Psoas muscle (tissue), 8 donors: ENCODE measurements at places on chromosomes 7 and 10. TPM values are rescaled to one million over a fixed set of nuclear protein-coding genes. Genes with fewer than 3 reads are reported as not detected.

GRCh38 chr10:124547647-124548168, 86.1 kb downstream of the LHPP start:
- H3K27ac ChIP-seq: peak overlapping the region; percentile 79
- H3K4me3 ChIP-seq: peak overlapping the region; percentile 53
- peaks cover 7% of the 10 kb centered on the region for H3K4me1 ChIP-seq
- DNase-seq: peak; percentile 78
- H3K27me3 ChIP-seq: no peaks in the 10 kb centered on the region

GRCh38 chr10:8581521-8582225, 527.2 kb downstream of the GATA3 start:
- no peak for DNase-seq
- H3K27ac ChIP-seq: no peak overlapping the region
- no peaks in the 10 kb centered on the region for H3K27me3 ChIP-seq

- no peaks in the 10 kb centered on the region for H3K27me3 ChIP-seq
- no peak overlapping the region for H3K4me3 ChIP-seq
- DNase-seq: no peak
- no peaks in the 10 kb centered on the region for H3K4me1 ChIP-seq
- no peaks in the 10 kb centered on the region for H3K36me3 ChIP-seq
- H3K27ac ChIP-seq: no peak overlapping the region
Measured at GRCh38 chr7:38448584-38449234, 175.3 kb upstream of the TARP start.

DNA sequence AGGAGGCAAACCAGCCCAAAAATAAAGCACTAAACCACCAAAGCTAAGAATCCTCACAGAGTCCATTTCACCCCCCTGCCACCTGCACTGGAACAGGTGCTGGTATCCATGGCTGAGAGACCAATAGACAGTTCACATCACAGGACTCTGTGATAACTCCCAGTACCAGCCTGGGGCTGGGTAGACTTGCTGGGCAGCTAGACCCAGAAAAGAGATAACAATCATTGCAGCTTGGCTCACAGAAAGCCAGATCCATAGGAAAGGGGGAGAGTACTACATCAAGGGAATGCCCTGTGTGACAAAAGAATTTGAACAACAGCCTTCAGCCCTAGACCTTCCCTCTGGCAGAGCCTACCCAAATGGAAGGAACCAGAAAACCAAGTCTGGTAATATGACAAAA, 13.6 kb upstream of the SLC25A28 start:
- H3K36me3 ChIP-seq: no peaks in the 10 kb centered on the region
- H3K27me3 ChIP-seq: no peaks in the 10 kb centered on the region
- H3K27ac ChIP-seq: no peak overlapping the region
- no peaks in the 10 kb centered on the region for H3K4me1 ChIP-seq
- DNase-seq: no peak

GRCh38 chr7:106064316-106064715, 47.8 kb downstream of the SYPL1 start:
- H3K36me3 ChIP-seq: no peaks in the 10 kb centered on the region
- H3K4me1 ChIP-seq: peaks cover 16% of the 10 kb centered on the region
- no peaks in the 10 kb centered on the region for H3K27me3 ChIP-seq
- H3K4me3 ChIP-seq: peak overlapping the region; percentile 57

DNA sequence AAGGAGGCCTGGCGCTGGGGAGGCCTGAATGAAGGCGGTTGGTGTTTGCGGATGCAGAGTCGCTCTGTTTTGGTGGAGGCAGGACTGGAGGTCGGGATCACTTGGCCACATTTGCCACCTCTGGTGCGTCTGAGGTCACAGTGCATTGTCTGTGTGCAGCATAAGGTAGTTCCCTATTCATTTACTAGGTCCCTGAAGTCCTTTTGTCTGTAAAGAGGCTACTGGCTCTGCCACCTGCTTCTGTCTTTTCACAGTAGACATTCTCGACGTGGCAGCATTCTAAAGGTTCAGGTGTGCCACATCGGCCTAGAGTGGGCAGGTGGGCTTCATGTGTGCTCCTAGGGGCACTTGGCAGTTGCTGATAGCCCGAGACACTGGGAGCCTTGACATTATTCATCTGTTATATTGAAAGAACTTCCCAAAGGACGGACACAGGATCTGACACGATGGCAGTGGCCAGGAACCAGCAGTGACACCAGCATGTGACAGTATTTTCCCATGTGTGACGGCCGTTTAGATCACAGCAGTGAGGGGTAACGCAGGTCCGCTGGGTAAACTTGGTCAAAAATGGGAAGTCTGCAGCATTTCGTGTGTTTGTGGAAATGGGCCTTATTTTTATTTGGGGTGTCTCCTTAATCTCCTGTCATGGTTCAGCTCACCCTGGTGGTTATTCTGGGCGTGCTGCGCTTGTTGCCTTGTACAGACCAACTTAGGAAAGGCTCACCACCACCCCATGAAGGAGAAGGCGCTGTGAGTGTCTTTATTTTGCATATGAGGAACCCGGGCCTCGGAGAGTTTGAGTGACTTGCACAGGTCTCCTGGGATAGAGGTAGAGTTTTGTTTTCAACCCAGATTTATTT, 5.9 kb downstream of the MGMT start:
- no peak overlapping the region for H3K4me3 ChIP-seq
- no peak overlapping the region for H3K27ac ChIP-seq
- DNase-seq: no peak
- H3K4me1 ChIP-seq: no peaks in the 10 kb centered on the region
- no peaks in the 10 kb centered on the region for H3K36me3 ChIP-seq
- no peaks in the 10 kb centered on the region for H3K27me3 ChIP-seq

The GIMAP2 gene
- 3.7 TPM for total RNA-seq

The ANKRD61 gene
- 0.27 TPM for total RNA-seq

The SEMA3E gene
- 0.46 TPM for total RNA-seq
